ENCODE measurements at places on chromosomes 12 and 14.

- no peak for DNase-seq
Measured at GRCh38 chr12:18383203-18383602, 121.9 kb downstream of the PIK3C2G start.

GRCh38 chr12:42234970-42235369 lies 3.1 kb downstream of the YAF2 start:
- DNase-seq, result no peak

- no peak for DNase-seq
Measured at GRCh38 chr12:99135376-99135775, 490.3 kb downstream of the APAF1 start.

DNA sequence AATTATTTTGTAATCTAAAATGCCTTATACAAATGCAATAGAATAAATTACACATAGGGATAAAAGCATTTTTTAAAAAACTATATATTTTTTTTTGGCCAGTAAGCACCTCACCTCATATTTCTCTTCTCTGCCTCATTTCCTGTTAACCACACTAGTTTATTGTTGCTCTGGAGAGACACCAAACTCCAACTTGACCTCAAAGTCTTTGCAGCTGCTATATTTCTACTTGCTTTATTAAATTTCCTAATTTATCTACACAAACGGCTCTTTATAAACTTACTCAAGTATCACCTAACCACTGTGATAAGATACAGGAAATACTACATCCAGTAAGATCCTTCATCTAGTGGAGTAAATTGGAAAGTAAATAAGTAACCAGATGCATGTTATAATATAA lies 622.3 kb downstream of the C12orf50 start:
- no peak for DNase-seq

DNA sequence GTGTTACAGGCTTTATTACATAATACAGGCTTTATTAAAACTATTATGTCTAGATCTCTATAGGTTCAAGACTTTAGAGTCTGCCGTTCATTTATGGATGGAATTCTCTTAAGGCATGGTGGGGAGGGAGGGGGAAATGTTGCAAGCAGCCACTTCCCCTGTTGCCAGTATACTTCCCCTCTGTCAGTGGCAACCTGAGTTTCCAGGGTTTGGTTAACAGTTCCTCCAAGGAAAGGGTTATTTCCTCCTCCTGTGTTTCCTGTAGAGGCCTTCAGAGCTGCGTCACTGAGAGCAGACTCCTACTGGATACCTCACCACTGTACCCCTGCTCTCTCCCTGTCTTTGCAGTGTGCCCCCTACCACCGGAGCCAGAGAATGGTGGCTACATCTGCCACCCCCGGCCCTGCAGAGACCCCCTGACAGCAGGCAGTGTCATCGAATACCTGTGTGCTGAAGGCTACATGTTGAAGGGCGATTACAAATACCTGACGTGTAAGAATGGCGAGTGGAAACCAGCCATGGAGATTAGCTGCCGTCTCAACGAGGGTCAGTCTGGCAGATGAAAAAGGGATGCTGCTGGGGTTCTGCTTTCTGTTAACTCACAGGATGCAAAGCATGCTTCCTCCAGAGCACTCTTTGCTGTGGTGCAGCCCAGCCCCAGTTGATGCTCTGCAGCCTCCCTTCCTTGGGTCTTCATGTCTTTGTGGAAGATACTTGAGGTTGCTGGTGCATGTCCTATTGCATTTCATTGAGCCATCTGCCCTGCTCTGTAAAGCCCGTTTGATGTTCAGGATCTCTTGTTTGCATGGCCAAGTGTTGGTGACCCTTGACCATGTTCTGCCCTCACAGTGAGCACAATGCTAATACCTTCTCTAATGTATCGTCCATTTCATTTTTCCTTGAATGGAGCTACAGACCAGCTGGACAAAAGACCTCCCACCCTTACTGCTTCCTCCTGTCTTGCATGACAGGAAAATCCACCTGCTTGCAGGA lies 63.6 kb upstream of the SRSF5 start:
- no peak for DNase-seq

DNA sequence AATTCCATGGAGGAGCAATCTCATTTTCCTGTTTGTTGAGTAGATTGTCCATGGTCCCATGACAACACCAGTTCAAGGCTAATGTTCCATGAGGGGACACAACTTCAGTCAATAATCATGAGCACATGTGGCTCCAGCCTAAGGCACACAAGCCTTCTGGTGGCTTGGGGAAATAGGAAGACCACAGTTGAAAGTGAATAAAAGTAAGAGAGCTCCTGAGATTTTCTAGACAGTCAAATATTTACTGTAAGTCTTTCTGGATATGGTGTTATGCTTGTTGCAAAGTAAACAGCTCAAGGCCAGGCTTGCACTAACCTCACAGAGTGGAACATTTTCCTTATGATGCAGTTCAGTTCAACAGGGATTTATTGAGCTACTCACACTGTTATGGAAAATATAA lies 206.9 kb upstream of the SLC38A2 start:
- DNase-seq, result no peak

- DNase-seq, result no peak
Measured at GRCh38 chr14:81766321-81766915, 232.8 kb upstream of the SEL1L start.

DNA sequence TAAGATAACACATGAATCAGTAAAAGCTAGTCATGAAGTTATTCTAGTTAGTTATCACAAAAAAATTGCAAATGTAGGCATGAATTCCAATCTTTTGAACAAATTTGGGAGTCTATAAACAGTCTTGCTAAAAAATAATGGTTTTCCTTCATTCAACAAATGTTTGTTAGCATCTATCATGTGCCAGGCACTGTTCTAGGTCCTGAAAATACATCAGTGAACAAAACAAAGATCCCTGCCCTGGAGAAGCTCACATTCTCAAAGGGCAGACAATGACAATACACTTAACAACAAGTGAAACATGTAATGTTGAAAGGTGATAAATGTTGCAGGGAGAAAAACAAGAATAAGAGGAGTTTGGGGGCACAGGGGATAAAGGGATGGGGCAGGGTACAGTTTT lies 86.9 kb downstream of the OTX2 start:
- DNase-seq, result no peak

DNA sequence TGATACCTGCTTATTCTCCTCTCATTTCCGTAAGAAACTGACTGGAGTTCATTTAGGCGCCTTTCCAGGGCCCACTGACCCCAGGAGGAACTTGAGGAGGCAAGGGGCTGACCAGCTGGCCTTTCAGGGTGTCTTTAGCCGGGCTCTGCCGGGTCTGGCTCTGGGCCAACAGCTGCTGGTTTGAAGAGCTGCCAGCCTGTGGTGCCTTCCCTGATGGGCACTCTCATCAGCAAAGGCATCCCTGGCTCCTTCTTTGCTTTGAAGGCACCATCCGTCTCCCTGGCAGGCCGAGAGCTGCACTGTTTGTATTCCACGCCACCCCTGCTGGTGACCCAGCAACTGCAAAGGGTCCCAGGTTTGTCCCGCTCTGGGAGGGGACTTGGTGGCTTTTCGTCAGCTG lies 42.0 kb downstream of the IQSEC3 start:
- peak; percentile 33 for DNase-seq

GRCh38 chr14:24692382-24693352 lies 58.7 kb upstream of the GZMB start:
- DNase-seq, result no peak

DNA sequence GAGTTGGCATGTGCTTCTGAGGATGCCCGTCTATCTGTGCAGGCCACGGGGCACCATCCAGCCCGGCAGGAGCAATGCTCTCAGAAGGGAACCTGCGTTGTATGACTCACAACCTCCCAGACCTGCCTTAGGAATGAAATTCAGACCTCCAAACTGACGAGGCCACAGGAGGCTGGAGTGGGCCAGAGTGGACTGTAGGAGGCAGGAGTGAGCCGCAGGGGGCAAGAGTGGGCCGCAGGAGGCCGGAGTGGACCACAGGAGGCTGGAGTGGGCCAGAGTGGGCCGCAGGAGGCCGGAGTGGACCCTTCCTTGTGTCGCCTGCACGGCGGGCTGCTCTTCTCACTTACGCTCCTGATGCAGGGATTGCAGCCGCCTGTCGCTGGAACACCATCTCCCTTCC lies 11.1 kb upstream of the FBRSL1 start:
- no peak for DNase-seq

DNA sequence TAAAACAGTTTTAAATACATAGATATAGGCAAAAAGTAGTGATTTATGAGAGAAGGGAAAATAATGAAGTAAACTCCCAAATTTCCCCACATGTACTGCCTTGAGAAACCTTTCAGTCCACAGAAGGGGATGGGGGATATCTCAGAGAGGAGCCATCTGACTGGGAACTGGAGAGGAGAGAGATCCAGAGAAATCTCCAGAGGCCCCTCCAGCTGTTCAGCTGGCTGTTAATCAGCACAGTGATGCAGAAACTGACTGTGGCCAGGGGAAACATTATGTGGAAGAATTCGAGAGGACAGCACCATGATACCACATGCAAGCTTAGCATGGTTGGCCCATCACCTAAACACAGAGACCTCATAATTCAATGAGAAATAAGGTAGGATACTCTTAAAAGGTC lies 1165.9 kb upstream of the TMEM132C start:
- no peak for DNase-seq

DNA sequence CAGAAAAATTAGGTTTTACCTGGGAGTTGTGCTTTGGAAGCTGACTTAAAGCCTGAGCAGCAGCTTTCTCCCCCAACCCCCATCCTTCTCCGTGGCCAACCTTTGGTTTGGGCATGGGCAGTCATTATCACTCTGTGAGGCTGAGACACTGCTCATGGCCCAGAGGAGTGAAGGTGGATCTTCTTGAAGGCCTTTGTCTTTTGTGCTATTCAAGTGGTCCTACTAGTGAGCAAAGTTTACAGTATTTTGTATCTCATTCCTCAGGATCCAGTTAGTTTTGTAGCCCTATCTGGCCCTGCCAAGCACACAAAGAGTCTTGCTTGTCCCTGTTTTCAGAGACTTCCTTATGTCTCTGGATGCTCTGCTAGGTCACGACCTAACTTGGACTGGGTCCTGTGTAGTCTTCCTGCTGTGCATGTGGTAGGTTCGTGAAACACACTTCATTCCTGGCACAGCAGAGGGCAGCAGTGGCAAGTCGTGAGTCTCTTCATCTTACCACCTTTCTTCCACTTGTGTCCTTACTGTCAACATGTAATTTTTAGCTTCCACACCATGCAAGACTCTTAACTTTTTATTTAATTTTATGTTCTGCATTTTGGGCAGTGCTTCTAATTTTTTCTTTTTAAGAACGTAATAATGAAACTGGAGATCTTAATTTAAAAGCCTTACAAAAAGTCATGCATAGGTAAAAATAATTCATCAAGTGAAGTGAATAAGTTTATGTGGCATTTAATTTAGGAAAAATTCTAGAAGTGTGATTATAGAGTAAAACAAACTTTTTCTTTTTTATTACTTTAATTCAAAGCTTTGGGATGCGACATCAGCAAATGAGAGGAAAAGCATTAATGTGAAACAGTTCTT lies 53.7 kb downstream of the APAF1 start:
- DNase-seq, result no peak

DNA sequence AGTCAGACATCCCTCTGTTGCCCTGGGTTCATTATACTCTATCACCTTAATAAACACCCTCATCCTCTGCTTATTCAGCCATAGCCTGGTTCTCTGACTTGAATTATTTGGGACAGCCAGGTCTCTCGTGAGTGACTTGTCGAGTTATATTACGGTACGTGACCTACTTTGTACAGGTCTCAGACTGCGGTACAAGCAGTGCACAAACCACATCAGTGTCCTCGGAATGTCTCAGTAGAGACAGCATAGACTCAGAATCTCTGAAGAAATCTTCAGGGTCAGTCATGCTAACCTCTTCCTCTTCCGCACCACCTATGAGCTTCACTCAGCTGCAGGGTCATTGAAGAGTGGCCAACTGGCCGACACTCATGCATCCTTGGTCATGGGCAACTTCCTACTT lies 860.8 kb downstream of the BCL11B start:
- no peak for DNase-seq

DNA sequence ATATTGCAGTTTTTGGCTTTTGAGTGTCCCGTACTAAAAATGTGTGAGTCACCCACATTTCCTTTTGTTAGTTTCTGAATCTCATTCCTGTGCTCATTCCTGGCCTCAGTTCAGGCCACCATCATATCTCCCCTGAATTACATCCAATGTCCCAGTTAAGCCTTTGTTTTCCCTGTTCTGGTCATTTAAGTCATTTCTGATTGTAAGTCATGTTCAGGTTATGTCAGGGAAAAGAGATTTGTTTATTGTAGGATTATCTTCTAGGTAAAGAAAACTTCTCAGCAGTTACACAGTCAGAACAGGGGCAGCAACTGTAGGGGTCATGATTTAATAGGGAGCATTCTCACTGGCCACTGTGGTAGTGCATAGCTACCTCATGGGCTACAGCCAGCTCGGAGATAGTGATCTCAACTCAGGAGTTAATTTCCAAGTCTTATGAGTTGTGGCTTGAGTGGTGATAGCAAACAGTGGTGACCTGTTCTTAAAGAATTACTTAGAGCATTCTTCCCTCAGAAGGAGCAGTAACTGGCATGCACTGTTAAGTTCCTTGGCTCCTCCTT lies 6.7 kb downstream of the DDX47 start:
- no peak for DNase-seq

DNA sequence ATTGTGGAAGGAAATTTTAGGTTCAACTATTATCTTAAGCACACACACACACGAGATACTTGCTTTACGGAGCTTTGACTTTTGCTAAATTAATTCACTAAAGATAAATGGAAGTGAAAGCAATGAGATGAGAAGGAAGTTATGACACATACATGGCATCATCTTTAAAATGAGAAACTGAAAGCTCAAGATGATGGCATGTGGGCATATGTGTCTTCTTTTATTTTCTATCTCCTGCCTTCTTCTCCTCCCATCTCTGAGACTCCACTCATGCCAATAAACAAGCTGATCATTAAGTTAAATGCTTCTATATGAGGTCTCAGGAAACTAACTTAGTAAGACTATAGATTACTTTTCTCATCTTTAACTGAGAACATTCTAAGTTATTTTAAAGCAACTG lies 216.7 kb downstream of the MED13L start:
- DNase-seq, result peak; percentile 35

DNA sequence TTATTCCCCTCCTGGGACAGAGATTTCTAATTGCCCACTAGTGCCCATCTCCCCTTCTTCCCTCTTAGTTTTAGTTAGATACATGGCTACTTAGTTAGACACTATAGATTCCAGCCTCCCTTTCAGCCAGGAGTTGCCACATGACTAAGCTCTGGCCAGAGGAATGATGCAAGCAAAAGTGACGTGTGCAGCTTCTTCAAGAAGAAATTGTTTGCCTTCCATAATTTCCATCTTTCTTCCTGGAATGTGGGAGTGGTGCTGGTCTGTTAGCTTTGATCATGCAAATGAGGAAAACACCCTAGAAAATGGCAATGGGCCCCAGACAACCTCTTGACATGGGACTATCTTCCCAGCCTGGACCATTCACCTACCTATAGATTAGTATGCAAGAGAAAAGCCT lies 21.4 kb downstream of the CCDC177 start:
- DNase-seq, result no peak

GRCh38 chr12:6226002-6226678 lies 25.9 kb downstream of the CD9 start:
- no peak for DNase-seq

All from hematopoietic multipotent progenitor cell treated with erythropoietin and hydrocortisone succinate and interleukin-3 and kit ligand, for 15 days (in vitro differentiated cells).